NCI-H446 (cell line): ENCODE measurements at places on chromosomes 11 and 22.

DNA sequence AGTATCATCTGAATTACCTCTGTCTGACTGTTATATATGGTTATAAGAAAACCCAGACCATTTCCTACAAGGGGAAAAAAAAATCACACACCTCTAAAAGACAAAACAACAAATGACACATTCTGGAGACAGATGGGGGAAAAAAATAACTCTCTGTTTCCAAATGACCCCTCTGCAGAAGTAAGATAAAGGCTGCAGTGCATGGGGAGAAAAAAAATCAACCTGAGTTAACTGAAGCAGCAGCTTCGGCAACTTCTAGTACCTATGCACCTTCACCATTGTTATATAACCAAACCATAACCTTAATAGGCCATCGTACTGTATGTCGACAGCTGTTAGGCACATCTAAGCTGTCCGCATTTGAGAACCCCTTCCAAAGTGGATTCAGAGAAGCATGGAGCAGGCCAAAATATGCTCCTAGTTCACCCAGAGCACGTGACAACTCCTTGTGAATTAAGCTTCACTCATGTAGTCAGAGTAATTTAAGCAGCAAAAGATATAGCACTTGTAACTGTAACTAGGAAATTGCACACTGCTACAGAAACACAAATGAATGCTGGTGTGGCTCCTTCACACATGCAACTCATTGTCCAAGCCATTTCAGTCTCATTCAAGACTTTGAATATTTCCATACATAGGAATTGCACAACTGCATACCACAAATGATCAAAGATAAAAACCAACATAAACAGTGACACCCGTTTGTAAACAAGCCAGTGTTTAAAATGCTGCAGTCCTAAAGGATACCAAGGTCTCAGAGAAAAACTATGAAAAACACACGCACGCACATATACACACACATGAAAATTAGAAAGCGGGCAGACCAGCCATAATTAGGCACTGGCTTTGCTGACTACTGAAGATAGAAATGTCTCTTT is 2.7 kb downstream of the SIK3 start:
- DNase-seq, result no peak

DNA sequence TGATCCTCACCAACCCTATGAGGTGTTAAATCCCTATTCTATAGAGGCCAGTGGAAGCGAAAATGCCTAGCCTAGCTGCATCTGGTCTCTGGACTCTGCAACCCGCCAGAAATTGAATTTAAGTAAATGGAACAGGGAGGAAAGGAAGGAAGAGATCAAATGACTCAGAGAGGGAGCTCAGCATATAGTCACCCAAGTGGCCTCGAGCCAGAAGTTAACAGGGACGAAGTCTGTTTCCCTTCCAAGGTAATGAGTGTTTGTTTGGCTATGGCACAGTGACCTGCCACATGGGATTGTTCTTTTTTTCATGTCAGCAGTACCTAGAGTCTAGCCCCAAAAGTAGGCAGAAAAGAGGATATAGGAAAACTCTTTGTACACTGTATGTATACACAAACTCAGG is 66.3 kb downstream of the PAK1 start:
- DNase-seq, result peak; percentile 76

- DNase-seq, result no peak
Measured at GRCh38 chr22:49948116-49948957, 12.2 kb upstream of the PIM3 start.

DNA sequence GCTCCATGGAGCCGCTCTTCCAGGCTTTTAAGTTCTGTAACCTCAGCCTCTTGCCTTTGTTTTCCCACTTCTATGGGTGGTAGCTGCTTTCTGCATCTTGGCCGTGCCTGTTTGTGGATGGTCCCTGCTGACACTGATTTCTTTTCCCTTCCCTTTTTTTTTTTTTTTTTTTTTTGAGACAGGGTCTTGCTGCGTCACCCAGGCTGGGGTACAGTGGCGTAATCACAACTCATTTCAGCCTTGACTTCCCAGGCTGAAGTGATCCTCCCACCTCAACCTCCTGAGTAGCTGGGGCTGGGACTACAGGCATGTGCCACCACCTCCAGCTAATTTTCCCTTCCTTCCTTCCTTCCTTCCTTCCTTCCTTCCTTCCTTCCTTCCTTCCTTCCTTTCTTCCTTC is 57.7 kb upstream of the EP300 start:
- DNase-seq, result no peak

GRCh38 chr11:128694618-128695481 is 978 bp downstream of the FLI1 start:
- DNase-seq, result no peak
